Fibroblast of skin of right biceps (primary cell): ENCODE measurements at places on chromosomes 5 and 9.

DNA sequence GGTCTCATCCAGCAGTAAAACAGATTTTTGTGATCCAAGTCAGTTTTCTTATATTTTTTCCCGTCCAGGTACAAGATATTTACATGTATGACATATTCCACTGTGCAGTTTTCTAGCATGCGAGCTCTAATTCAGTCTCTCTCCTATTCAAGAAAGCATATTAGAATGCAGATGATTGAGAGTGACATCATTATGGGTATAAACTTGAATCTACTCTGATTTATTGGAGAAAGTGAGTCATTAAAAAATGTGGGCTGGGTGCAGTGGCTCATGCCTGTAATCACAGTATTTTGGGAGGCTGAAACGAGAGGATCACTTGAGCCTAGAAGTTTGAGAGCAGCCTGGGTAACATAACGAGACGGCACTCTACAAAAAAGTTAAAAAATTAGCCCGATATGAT, 6.2 kb downstream of the FER start:
- peak; percentile 75 for DNase-seq

DNA sequence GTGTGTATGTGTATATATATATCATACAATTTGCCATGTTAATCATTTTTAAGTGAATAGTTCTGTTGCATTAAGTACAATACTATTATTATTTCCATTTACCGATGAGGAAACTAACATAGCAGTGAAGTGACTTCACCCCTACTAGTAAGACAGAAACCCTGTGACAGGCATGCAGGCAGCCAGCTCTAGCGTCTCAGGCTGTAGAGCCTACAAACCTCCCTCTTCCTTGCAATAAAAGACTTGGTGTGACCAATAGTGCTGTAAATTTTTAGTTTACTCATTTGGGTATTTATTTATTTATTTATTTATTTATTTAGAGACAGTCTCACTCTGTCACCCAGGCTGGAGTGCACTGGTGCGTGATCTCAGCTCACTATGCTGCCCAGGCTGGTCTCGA, 24.7 kb downstream of the FNBP1 start:
- DNase-seq: no peak

GRCh38 chr5:99646011-99646647, 717.3 kb upstream of the CHD1 start:
- DNase-seq: no peak

- no peak for DNase-seq
Observed at GRCh38 chr9:119114681-119115080, 254.6 kb downstream of the BRINP1 start.

GRCh38 chr5:17966640-17967402, 332.6 kb downstream of the TAF11L14 start:
- no peak for DNase-seq

- no peak for DNase-seq
Observed at GRCh38 chr5:9351546-9351945, 194.3 kb downstream of the SEMA5A start.

DNA sequence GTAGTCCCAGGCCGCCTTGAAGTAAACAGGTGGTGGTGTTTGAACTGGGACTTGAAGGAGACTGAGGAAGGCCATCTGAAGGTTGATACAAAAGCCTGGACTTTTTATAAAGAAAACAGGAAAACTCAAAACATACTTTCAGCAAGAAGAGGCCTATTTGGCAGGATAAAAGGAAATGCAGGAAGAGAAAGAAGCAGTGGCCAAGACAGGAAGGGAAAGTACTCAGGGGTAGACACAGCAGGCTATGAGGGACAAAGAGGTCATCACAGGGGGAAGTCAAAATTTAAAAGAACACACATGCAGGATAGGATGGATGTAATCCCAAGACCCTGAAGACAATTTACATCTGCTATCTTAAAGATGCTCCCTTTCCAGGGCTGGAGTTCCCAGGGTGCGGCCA, 13.0 kb downstream of the TLE1 start:
- no peak for DNase-seq

DNA sequence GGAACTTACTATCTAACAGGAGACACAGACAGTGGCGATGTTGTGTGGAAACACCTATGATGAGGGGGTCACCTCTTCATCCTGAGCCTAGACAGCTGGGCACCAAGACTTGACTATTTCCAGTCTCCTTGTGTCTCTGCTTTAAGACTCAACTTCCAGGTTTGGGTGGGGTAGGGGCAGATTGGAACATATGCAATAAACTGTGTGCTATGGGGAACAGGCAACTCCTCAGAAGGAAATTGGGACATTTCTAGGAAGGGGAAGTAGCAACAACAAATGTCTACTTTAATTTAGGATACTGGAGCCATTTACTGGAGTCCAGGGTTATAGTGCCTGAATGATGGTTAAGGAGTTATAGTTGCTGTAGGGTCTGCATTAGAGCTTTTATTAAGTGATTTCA, 57.3 kb downstream of the FGF18 start:
- no peak for DNase-seq

- no peak for DNase-seq
Observed at GRCh38 chr5:31173614-31174013, 19.9 kb upstream of the CDH6 start.

GRCh38 chr9:33415501-33416038, 13.2 kb upstream of the AQP7 start:
- peak; percentile 14 for DNase-seq

DNA sequence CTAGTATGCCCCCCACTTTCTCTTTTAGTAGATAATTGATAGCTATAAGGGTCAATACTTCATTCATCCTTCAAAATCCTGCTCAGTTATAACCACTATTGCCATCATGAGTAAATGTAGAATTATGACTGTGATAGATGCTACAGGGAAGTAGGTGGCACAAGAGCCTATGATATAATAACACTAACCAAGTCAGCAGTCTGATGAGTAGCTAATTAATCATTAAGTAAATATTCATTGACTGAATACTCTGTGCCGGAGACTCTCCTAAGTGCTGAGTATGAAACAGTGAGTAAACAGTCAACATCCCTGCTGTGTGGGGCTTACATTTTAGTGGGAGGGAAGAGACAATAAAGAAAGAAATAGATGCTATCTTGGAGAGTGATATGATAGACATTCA, 430.3 kb upstream of the ZNF462 start:
- no peak for DNase-seq

GRCh38 chr9:14957109-14957508, 46.9 kb upstream of the FREM1 start:
- DNase-seq: no peak

DNA sequence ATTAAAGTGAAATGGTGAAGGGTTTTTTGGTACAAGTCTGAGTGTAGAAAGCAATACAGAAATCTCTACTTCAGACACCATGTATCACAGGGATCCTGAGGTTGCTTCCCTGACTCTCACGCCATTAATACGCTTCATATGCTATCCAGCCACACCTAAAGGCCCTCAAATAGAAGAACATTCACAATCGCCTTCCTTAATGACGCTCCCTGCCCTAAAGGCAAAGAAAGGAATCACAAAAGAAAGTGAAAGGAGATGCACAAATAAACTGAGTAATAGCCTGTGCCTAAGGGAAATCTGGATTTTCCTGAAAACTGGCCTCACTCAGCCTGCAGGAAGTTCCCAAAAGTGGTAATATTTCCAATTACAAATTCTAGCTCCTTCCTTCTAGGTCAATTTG, 1002.7 kb upstream of the DMAC1 start:
- no peak for DNase-seq

GRCh38 chr9:129143031-129143927, 32.1 kb downstream of the PTPA start:
- DNase-seq: peak; percentile 94

- DNase-seq: peak; percentile 32
Observed at GRCh38 chr5:181215997-181216989, 6.8 kb upstream of the TRIM41 start.

DNA sequence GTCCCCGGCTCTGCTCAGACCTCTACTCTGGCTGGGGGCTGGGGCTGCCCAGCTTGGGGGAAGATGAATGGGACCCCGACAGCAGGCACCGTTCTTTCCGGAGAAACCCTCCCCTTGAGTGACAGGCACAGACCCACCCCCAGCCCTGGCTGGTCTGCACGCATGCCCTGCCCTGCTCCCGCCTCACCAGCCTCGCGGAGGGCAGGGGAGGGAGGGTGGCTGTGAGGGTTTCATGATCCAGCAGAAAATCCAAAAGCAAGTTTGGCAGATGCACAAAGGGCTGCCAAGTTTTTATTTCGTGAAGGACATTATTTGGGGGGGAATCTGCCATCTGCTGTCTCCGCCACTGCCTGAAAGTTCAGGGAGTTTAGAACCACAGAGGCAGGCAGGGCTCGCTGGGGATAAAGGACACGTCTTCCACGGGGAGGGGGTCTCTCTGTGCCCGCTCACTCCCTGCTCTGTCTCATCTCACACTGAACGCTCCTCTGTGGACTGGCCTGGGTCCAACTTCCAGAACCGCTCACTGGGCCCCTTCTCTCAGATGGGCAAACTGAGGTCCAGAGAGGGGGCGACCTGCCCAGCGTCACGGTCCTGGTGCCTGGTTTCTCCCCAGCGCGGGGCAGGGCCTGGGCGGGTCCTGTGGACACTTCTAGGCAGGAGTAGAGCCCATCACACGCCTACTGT, 92.9 kb downstream of the RXRA start:
- DNase-seq: no peak

DNA sequence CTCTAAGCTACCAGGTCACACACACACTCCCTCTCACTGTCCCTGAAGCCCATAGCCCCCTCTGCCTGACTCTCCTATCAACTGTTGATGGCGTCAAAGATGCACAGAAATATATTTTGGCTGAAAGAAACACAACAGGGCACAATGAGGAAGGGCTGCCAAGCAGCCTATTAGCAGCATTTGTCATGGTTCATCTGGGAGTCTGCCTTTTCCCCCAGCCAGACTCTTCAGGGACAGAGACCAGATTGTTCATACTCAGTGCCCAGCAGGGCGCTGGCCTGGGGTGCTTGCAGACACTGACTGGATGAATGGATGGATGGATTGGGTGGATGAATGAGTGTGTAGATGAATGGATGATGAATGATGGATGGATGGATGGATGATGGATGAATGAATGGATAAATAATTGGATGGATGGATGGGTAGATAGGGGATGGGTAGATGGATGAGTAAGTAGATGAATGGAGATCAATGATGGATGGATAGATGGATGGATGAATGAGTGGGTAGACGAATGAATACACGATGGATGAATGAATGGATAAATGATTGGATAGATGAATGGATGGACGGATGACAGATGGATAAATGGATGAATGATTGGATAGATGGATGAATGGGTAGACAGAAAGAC, 90.5 kb downstream of the ADAMTS2 start:
- no peak for DNase-seq

GRCh38 chr9:99361817-99362216, 139.7 kb downstream of the SEC61B start:
- no peak for DNase-seq

GRCh38 chr5:96649681-96650540, 12.3 kb upstream of the CAST start:
- no peak for DNase-seq

- DNase-seq: no peak
Observed at GRCh38 chr9:2628919-2629318, 7.3 kb downstream of the VLDLR start.

GRCh38 chr5:90142541-90142940, 267.0 kb downstream of the CETN3 start:
- no peak for DNase-seq

DNA sequence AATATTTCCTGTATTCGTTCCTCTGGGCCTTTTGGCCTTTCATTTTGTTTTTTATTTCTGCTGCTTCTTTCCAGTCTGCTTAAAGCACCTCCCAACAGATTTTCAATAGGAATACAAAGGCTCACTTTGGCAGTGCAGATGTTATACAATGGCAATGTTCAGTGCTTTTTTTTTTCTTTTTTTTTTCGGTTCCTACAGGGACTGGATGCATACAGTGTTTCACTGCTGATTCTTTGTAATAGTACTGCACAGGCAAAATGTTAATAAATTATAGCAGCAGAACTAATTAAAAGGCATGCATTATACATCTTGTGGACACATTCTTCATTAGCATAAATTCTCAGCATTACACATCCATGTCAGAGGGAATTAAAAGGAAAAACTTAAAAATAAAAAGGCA, 356.6 kb upstream of the C9orf72 start:
- no peak for DNase-seq

DNA sequence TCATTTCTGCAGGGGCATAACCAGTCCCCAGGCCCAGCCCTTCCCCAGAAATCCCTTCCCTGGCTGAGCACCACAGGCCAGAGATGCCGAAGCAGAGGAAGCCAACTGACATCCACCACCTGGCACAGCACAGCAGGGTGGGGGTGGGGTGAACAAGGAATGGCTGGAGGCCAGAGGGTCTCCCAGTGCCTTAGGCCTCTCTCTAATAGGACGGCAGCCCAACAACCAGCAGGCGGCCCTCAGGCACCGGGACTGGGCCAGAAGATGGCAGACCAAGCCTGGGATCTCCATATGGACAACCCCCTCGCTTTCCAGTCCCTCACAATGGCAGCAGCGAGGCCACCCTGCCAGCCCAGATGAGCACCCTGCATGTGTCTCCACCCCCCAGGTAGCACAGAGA, 13.2 kb downstream of the PDLIM4 start:
- DNase-seq: no peak

GRCh38 chr5:178387856-178388190, 155.2 kb upstream of the PHYKPL start:
- DNase-seq: no peak

DNA sequence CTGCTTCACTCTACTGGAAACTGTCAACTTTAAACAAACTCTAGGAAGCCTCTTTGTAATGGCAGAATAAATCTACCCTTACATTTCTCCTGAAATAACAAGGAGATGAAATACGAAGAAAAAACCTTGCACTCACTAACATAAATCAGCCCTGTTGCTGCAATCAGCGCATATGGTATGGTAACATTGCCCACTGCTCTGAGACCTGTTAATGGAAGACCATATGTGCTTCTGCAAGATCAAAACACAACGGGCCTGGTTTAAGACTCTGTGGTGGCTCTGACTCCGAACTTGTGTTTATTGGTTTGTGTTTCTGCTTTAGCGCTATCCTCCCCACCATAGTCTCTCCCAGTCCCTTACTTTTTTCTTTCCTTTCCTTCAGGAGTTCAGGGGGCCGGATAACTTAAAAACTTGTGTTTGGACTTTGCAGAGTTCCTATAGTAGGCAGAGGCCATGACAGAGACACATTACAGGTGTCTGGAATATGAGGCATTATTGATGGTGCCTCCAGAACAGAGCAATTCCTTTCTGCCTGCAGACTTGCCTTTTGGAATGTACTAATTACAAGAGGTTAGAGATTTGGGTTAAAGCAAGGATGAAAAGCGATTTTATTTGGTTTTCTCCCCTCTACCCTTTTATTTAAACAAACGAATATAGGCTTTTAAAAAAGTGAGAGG, 110.8 kb downstream of the PSAT1 start:
- DNase-seq: no peak

DNA sequence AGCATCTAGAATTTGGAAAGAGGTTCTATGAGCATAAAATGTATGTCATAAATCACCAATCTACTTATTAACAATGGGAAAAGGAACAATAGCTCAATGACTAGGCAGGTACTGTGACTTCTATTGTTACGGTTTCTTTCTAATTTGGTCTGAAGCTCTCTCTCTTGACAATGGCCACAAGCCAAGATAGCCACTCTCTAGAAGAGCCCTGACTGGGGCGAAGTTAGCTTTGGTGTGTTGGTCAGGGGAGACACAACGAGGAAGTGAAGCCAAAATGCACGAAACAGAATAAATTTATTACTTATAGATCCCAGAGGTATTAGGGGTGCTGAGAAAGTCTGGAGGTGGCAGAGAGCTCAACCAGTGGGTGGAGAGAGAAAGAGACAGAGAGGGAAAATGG, 9.4 kb upstream of the RAD23B start:
- DNase-seq: no peak
